Amygdala (tissue), 56 donors: ENCODE measurements at places on chromosomes 7 and 10.

- DNase-seq, result no peak
Observed at GRCh38 chr10:124949543-124949942, 7.6 kb downstream of the ZRANB1 start.

DNA sequence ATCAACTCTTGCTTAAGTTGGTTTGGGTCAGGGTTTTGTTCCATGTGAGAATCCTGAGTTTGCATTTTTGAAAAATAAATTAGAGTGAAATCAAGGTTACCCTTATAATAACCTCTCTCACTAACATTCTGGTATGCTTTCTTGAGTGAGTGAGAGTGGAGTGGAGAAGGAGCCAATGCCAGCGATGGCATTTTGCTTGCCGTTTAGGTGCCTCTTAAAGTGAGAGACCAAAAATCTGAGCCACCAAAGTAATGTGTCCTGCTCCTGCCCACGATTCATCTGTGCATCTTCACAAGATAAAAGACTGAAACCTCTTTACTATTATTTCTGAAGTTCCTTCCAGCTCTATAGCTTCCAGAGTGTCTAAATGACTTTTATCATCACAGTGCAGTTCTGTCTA lies 23.4 kb upstream of the XPNPEP1 start:
- DNase-seq, result no peak

DNA sequence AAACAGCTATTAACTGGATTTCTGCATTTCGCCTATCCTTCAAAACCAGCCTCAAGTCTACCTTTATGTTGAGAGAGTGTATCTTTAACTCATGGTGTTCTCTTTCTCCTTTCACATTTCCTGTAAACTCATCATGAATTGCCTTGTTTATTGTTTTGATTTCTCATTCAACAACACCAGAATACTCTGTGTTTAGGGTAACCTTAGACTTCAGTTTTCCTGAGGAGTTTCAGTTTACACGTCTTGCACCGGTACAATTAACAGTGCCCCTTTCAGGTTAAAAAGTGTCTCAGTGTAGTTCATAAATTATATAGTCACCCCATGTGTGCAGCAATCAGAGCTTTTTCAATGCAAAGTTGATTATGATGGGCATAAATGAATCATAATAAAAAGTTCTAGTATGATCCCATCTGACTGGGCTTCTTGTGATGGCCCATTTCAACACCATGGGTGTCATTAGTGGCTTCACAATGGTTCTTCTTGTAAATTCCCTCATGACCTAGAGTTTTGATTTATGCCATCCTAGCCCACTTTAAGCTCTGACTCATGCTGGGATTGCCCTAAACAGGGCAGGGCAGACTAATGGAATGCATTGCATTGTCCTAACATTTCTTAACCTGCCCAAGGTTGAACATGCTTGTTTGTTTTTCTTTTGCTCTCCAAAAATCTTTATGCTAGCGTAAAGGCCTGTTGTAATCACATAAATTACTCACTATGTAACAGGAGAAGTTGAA lies 22.0 kb downstream of the ITGB8 start:
- DNase-seq, result no peak

DNA sequence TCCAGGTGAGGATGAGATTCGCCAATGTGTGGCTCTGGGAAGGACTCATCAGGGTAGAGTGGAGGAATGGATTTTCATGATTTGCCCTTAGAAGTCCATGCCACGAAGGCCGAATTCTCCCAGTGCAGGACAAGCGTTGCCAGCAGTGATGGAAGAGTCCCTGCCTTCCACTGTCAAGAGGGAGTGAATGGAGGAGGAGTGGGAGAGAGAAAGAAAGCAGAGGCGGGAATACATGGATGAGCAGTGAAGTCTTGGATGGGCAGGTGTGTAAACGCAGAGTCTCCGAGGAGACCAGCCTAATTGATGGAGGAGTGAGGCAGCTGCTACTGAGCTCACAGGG lies 419.2 kb downstream of the GLRX3 start:
- DNase-seq, result no peak

GRCh38 chr7:86949052-86949778 lies 110.2 kb downstream of the ELAPOR2 start:
- no peak for DNase-seq

- DNase-seq, result no peak
Observed at GRCh38 chr10:105253515-105254212, 612.6 kb downstream of the SORCS3 start.

DNA sequence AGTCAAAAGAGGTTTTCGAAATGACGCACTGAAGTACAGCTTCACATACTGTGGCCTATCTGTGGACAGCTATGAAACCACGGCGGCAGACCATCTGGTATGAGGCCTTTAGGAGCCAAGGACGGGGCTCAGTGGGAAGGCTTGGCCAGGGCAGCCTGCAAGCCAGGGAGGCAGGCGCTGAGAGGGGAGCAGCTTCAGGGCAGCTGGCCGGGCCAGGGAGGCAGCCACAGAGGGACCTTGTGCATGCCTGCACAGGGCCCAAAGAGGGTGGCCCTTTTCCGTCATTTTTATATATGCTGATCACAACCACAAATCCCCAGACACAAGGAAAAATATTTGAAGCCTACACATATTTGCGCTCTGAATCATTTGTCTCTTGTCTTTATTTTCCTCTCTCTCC lies 13.5 kb downstream of the CALD1 start:
- no peak for DNase-seq

DNA sequence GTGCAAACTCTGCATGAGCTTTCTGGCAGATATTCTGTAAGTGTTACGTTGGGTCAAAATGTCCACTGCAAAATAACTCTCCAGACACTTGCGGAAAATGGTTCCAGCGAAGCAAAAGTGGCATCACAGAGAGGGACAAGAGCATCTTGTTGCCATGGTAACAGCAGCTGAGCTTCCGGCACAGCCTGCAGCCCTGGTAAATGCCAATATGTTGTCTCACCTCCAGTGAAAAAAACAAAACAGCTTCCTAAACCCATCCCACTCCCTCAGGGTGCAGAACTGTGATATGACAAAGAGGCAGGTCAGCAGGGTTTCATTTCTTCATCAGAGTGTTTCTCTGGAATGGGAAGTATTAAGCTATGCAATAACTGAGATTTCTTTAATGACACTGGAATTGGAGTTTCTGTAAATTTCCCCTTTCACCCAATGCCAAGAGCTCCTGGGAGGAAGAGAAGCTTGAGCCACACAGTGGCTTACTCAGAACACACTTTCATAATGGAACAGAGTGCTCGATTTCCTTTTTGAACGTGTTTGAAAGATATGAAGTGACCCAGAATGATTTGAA lies 65.6 kb downstream of the FOXI2 start:
- DNase-seq, result no peak

- DNase-seq, result no peak
Observed at GRCh38 chr10:121078672-121079102, 227.5 kb downstream of the WDR11 start.

- DNase-seq, result no peak
Observed at GRCh38 chr7:40463446-40463845, 328.6 kb downstream of the SUGCT start.

DNA sequence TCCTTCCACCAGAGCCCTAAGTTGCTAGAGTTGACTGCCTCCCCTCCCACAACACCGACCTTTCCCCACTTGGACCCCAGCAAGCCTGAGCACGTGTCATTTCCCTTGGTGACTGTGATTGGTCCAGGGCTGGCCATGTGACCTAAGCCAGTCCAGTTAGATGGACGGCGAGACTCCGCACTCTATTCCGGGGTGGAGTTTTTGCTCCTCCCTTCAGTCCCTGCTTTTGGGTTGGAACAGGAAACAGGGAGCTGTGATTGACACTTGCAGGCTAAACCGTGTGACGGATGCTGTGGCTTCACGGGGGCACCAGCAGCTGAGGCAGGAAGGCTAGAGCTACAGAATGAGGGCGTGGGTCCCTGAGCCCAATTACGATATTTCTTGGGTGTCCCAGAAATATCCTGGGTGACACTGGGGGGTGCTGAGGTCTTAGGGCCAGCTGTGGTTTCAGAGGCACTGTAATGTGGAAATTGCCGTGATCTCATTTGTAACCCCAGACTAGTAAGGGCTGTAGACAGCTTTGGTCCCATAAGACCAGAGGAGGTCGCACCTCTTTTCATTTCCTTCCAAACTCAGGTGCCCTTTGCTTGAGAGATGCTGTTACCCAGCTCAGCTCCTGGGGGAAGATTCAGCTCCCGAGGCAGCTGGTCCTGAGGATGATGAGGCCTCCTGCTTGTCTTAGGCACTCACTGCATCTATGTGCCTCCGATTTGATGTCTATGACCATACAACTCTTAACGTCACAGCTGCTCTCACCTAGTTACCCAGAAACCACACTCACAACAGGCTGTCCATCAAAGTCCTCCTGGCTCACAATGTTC lies 102.7 kb upstream of the NPTX2 start:
- DNase-seq, result no peak
